ENCODE measurements at places on chromosomes 16 and 17. TPM values are rescaled to one million over a fixed set of nuclear protein-coding genes. Genes with fewer than 3 reads are reported as not detected.

The RPS15A gene
- 3,708 TPM for total RNA-seq

The RUNDC1 gene
- total RNA-seq: 9.4 TPM

The TBX6 gene
- total RNA-seq: 0.37 TPM

The PLEKHH3 gene
- total RNA-seq: 14.2 TPM

The PLA2G10 gene
- total RNA-seq: not detected

The COIL gene
- 8.1 TPM for total RNA-seq

The CD300LB gene
- not detected for total RNA-seq

The SHISA6 gene
- not detected for total RNA-seq

The C17orf113 gene
- total RNA-seq: not detected

The PPP1R27 gene
- not detected for total RNA-seq

The KCNG4 gene
- total RNA-seq: not detected

The PKMYT1 gene
- total RNA-seq: 2.5 TPM

The LMF1 gene
- 26.4 TPM for total RNA-seq

The GRAP gene
- total RNA-seq: 1.3 TPM

The MRPL12 gene
- 52.5 TPM for total RNA-seq

The PYY gene
- not detected for total RNA-seq

The ANKRD40CL gene
- not detected for total RNA-seq

The SLC47A1 gene
- 7.5 TPM for total RNA-seq

The MPP2 gene
- 7.6 TPM for total RNA-seq

The MT3 gene
- not detected for total RNA-seq

The CCDC40 gene
- total RNA-seq: 5.7 TPM

The ZSCAN10 gene
- not detected for total RNA-seq

The VTN gene
- total RNA-seq: 3.5 TPM

The ZP2 gene
- not detected for total RNA-seq

The KRT12 gene
- not detected for total RNA-seq

The PERCC1 gene
- not detected for total RNA-seq

The CMTM1 gene
- 0.25 TPM for total RNA-seq

The CCL14 gene
- 7.8 TPM for total RNA-seq

The NOD2 gene
- total RNA-seq: 0.49 TPM

The FBXL16 gene
- total RNA-seq: not detected

The EME1 gene
- total RNA-seq: 0.20 TPM

The FAM20A gene
- total RNA-seq: 62.7 TPM

The HOXB13 gene
- total RNA-seq: not detected

The CCL4 gene
- not detected for total RNA-seq

The RAMP2 gene
- 1.8 TPM for total RNA-seq

The KIF19 gene
- total RNA-seq: 0.54 TPM

The CMTM2 gene
- not detected for total RNA-seq

The ZNF75A gene
- 10.9 TPM for total RNA-seq

The TBC1D3I gene
- total RNA-seq: not detected
